Breast epithelium (tissue), 4 donors: ENCODE measurements at places on chromosomes 7 and 10. TPM values are rescaled to one million over a fixed set of nuclear protein-coding genes. Genes with fewer than 3 reads are reported as not detected.

The NUDCD3 gene
- total RNA-seq: 52.1 TPM

GRCh38 chr10:102431452-102432124 is 786 bp downstream of the CUEDC2 start:
- no peak for DNase-seq
- no peaks in the 10 kb centered on the region for H3K27me3 ChIP-seq
- H3K36me3 ChIP-seq: no peaks in the 10 kb centered on the region
- peak overlapping the region; percentile 97 for H3K4me3 ChIP-seq

GRCh38 chr7:139026551-139026950 is 9.3 kb downstream of the ZC3HAV1L start:
- H3K27me3 ChIP-seq: no peaks in the 10 kb centered on the region
- no peak overlapping the region for H3K4me3 ChIP-seq
- H3K4me1 ChIP-seq: no peaks in the 10 kb centered on the region
- DNase-seq: no peak
- no peak overlapping the region for H3K27ac ChIP-seq

DNA sequence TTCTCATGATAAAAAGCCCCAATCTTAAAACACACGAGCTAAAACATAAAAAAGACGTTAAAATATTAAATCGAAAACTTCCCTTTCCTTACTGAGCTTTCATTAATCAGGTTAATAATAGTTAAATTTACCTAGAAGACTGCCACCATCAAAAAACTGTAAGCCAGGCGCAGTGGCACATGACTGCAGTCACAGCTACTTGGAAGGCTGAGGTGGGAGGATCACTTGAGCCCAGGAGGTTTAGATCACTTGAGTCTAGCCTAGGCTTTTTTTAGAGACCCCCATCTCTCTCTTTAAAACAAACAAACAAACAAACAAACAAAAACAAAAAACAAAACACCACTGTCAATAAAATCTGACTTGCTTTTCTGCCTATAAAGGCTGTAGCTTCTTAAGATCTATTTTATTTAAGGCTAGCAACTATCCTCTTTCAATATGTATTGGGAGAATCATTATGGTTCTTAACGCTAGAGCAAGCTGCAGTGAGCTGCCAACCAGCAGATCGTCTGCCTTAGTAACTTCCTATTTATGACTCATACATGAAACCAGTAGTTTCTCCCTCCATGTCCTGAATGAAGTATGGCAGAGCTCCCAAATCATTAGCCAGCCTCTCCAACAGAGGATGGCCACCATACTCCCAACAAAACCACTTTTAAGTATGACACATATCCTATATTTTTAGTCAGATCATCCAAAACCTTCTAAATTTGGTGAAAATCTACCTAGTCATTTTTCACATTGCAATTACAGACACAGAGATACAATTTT is 163.7 kb downstream of the SRPK2 start:
- no peaks in the 10 kb centered on the region for H3K4me1 ChIP-seq
- H3K36me3 ChIP-seq: no peaks in the 10 kb centered on the region
- H3K27me3 ChIP-seq: no peaks in the 10 kb centered on the region
- DNase-seq: no peak
- H3K4me3 ChIP-seq: no peak overlapping the region
